NCI-H1417 treated with DMSO at 0.1 percent for 48 hours (cell line): ENCODE measurements at places on chromosomes 1 and 21.

DNA sequence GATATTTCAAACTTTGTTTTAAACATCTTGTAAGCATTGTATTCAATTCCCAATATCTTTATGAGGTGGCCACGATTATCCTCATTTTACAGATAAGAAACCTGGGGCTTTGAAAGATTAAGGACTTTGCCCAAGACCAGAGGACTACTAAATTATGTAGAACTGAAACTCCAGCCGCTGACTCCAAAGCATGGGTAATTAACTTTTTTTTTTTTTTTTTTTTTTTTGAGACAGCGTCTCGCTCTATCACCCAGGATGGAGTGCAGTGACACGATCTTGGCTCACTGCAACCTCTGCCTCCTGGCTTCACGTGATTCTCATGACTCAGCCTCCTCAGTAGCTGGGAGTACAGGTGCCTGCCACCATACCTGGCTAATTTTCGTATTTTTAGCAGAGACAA, 68.7 kb downstream of the ALG14 start:
- DNase-seq, result no peak

DNA sequence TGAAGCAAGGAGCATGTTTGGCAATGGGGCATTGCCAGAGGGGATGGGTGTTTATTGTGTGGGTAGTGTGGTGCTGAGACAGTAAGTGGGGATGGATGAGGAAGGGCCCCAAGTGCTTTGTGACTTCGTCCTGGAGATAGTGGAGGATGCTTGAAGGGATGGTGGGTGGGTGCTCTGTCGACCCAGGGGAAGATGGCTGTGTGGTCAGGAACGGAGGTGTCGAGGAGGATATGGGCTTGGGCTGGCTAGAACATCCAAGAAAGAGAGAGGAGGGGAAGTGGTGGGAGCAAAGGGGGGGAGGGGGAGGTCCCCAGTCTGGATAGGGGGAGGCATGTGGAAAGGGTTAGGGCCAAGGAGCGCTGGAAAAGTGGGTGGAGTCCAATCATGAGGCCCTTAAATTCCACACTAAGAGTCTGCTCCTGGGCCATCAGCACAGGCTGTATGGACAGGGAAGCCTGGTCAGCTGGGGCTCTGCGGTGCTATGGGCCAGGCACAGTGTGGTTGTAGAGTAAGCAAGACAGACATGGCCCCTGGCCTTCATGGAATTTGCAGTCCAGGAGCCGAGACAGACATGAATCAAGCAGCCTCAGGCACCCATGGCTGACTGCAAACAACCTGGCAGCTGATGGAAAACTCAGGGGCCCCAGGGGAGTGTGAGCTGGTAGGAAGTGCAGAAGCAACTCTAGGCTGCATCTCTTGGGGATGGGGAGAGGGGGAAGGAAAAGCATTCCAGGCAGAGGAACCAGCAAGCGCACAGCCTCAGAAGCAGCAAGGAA, 36.3 kb downstream of the EDN2 start:
- no peak for DNase-seq

DNA sequence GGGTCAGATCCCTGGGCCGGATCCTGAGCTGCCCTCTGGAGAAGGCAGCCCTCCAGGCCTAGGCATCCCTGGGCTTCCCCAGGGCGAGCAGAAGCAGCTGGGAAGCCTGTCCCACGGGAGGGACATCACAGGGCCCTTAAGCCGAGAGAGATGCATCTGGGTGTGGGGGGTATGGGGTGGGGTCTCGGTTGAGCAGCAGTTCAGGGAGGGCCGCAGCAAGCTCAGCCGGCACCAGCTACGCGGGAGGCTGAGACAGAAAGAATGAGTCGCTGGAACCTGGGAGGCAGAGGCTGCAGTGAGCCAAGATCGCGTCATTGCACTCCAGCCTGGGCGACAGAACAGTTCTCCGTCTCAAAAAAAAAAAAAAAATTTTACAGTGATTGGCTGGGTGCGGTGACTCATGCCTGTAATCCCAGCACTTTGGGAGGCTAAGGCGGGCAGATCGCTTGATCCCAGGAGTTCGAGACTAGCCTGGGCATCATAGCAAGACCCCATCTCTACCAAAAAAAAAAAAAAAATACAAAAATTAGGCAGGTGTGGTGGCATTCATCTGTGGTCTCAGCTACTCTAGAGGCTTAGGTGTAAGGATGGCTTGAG, 37.7 kb downstream of the RRP1 start:
- no peak for DNase-seq

- no peak for DNase-seq
These were observed 95.6 kb downstream of the PAPPA2 start for GRCh38 chr1:176558561-176558960.

DNA sequence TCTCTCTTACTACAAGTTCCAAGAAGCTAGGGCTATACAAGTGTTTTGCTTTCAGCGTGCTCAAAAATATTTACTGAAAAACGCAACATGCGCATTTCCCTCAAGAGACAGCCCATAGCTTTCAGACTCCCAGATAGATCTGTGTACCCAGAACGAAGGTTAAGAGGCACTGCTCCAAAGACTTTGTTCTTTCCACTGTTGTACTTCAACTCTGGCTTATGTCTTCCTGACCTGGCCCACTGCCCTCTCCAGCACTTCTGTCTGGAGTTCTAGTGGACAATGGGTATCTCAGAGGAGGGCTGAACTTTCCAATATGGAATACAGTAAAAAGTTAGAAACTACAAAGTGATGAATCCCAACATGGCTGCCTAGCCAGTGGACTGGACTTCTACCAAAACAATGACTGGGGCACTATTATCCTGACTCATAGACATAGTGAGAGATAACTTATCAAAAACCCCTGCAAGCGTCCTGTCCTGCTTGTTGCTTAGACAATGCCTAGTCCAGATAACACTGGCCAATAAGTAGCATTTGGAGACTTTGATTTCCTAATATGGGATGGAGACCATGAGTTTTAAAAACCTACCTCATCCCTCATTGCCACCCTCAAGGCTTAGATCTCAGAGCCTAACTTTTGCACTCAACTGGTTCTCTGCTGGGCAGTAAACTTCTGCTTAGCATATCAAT, 8.8 kb upstream of the ADAR start:
- no peak for DNase-seq

DNA sequence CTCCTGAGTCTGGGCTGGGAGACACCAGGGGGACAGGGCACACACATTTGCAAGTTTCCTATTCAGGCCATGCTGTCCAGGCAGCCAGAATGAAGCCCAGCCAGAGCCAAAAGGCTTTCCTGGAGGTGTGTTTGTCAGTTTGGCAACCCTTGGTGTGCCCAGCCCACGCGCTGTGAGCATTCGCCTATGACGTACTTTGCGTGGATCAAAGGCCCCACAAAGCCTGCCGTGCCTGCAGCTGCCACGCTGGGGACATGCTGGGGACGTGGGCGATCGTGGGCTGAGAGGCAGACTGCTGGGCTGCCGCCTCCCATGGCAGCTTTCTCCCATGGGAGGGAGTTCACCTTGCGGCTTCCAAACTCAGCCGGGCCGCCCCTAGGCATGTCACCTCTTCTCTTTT, 57.5 kb downstream of the CD247 start:
- DNase-seq, result no peak

- DNase-seq, result no peak
These were observed 46.4 kb upstream of the ENAH start for GRCh38 chr1:225699336-225699735.

GRCh38 chr1:8866173-8866791, 12.2 kb downstream of the ENO1 start:
- DNase-seq, result no peak

- DNase-seq, result no peak
These were observed 235.5 kb upstream of the RRP15 start for GRCh38 chr1:218049641-218050040.

- no peak for DNase-seq
These were observed 2.5 kb downstream of the AGL start for GRCh38 chr1:99852648-99853047.

DNA sequence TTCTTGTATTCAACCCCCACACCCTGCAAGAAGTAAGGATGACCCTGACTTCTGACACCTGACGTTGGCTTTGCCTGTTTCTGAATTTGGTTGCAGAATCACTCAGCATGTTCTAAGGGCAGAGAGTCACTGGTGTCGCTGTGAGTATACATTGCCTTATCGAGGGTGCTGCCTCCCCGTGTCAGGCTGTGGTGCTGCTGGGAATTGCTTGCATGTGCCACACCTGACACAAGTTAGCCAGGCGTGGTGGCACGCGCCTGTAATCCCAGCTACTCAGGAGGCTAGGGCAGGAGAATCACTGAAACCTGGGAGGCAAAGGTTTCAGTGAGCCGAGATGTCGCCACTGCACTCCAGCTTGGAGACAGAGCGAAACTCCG, 45.9 kb downstream of the WDR4 start:
- DNase-seq, result no peak

GRCh38 chr1:246726255-246726679, 2.1 kb downstream of the SCCPDH start:
- DNase-seq, result no peak

GRCh38 chr1:158035976-158036583, 42.6 kb downstream of the KIRREL1 start:
- no peak for DNase-seq

DNA sequence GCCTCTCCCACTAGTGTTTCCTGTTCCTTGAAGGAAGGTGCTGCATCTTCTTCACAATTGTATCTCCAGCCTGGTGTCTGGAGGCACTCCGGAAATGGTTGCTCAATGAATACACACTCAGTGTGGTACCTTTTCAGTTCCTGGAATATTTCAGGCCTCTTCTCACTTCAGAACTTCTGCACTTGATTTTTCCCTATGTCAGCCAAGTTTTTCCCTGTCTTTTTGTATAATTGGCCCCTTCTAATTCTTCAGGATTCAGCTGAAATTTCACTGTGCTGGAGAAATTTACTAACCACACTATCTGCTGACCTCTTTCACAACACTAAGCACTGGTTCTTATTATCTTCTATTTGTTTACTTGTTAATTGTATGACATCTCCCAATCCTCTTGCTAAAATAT, 61.2 kb upstream of the MAP10 start:
- DNase-seq, result no peak

DNA sequence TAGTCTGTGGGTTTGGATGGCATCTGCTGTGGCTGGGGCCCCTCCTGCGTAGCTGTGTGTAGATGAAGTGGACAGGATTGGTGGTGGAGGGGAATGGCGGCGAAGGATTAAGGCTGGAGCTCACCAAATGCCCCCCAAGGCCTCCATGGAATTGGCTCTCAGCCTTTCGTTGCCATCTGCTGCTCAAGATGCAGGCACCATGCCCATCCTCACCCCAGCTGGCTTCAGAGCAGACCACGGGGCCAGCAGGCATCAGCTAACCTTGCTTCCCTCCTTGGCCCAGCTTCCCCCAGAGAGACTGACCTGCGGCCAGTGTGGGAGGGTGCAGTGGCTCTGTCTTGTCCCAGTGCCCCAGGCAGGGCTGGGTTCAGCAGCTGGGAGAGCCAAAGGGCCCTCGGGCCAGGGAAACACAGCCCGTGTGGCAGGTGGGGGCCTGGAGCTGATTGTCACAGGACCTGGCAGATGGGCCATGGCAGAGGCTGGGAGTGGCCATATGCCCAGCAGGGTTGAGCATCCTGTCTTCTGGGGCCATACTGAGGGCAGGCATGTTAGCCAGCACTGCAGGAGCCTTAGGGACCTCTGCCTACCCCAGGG, 66.8 kb upstream of the ACTL8 start:
- no peak for DNase-seq

- DNase-seq, result no peak
These were observed 99.7 kb upstream of the HMGB4 start for GRCh38 chr1:33764149-33764548.

- DNase-seq, result no peak
These were observed 850 bp downstream of the SESN2 start for GRCh38 chr1:28259934-28260802.

- no peak for DNase-seq
These were observed 136.8 kb upstream of the IGSF21 start for GRCh38 chr1:17970757-17971156.

- DNase-seq, result no peak
These were observed 64.8 kb downstream of the TSEN15 start for GRCh38 chr1:184116287-184116686.

DNA sequence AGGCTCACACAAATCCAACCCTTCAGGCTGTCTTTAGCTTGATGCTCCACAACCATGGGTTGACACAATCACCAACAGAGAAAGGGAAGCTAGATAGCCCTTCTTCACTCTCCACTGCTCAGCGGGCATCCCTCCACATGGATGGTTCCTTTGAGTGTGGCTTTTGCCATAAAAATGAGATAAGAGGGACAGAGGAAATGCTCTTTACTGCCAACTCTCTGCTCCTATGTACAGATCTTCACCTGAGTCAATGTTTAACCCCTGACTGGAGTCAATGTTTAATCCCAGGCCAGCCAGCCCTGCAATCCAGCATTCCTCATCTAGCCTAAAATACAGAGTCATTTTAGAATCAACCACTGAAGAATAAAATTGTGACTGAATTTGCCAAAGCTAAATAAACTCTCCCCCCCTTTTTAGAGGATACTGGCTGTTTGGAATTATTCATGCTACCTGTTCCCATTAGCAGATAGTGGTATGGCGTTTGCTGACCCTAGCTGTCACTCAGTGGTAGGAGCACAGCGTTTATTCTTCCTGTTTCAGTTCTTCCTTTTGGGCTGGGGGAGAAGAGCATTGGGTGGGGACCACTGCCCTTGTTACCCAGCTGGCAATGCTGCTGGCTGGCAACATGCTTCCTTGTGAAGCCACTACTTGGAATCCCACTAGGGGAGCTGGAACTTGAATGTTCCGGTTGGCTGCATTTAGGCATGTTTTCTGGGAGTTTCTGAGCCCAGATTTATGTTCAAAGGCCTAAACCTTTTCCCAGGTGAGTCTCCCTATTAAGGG, 5.2 kb upstream of the PIGR start:
- no peak for DNase-seq

- DNase-seq, result no peak
These were observed 51.1 kb downstream of the ST6GALNAC3 start for GRCh38 chr1:76125473-76126219.

GRCh38 chr1:218364028-218364710, 19.0 kb downstream of the TGFB2 start:
- no peak for DNase-seq

- DNase-seq, result no peak
These were observed 93.5 kb downstream of the KIF26B start for GRCh38 chr1:245248231-245248731.

DNA sequence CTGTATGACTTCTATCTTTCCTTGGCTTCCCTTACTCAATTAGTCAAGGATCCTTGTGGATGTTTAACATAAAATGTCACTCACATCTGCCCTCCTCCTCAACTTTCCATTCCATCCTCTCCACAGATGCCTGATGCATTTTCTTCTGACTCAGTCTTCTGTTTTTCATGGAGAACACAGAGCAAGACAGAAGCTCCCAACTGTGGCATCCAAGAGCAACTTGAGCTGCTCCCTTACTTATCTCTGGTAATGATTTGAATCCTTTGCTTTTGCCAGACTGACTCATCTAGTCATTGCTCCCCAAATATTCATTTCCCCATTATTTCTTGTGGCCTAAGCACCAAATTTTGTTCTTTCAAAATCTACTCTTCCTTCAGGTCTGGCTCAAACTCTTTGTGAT, 120.6 kb downstream of the LYPLAL1 start:
- DNase-seq, result no peak
